Prostate gland (tissue), 2 donors: ENCODE measurements at places on chromosomes 7 and 10.

- no peaks in the 10 kb centered on the region for H3K4me1 ChIP-seq
- no peaks in the 10 kb centered on the region for H3K36me3 ChIP-seq
- peak; percentile 12 for DNase-seq
- H3K27me3 ChIP-seq, result no peaks in the 10 kb centered on the region
- peak overlapping the region; percentile 60 for H3K4me3 ChIP-seq
Observed at GRCh38 chr10:22252801-22253579, 35.2 kb upstream of the EBLN1 start.

- H3K27ac ChIP-seq, result peak overlapping the region; percentile 97
- H3K4me3 ChIP-seq, result peak overlapping the region; percentile 65
- H3K36me3 ChIP-seq, result no peaks in the 10 kb centered on the region
- peaks cover 4% of the 10 kb centered on the region for H3K4me1 ChIP-seq
- no peaks in the 10 kb centered on the region for H3K27me3 ChIP-seq
- DNase-seq, result peak; percentile 41
Observed at GRCh38 chr10:114045136-114046086, 1.7 kb downstream of the ADRB1 start.

GRCh38 chr7:44964831-44965440, 13.9 kb downstream of the MYO1G start:
- no peak overlapping the region for H3K4me3 ChIP-seq
- H3K4me1 ChIP-seq, result no peaks in the 10 kb centered on the region
- DNase-seq, result no peak
- no peak overlapping the region for H3K27ac ChIP-seq
- H3K36me3 ChIP-seq, result no peaks in the 10 kb centered on the region

GRCh38 chr7:148442141-148442655, 148.4 kb upstream of the C7orf33 start:
- H3K27ac ChIP-seq, result no peak overlapping the region
- H3K4me3 ChIP-seq, result no peak overlapping the region
- DNase-seq, result no peak
- no peaks in the 10 kb centered on the region for H3K27me3 ChIP-seq

GRCh38 chr7:44740055-44740454, 8.6 kb upstream of the ZMIZ2 start:
- no peaks in the 10 kb centered on the region for H3K4me1 ChIP-seq
- no peak overlapping the region for H3K27ac ChIP-seq
- H3K36me3 ChIP-seq, result no peaks in the 10 kb centered on the region
- H3K4me3 ChIP-seq, result no peak overlapping the region
- no peak for DNase-seq

GRCh38 chr7:111844904-111845671, 282.8 kb upstream of the IMMP2L start:
- H3K4me3 ChIP-seq, result no peak overlapping the region
- H3K27ac ChIP-seq, result no peak overlapping the region
- no peaks in the 10 kb centered on the region for H3K4me1 ChIP-seq
- no peak for DNase-seq
- no peaks in the 10 kb centered on the region for H3K36me3 ChIP-seq

DNA sequence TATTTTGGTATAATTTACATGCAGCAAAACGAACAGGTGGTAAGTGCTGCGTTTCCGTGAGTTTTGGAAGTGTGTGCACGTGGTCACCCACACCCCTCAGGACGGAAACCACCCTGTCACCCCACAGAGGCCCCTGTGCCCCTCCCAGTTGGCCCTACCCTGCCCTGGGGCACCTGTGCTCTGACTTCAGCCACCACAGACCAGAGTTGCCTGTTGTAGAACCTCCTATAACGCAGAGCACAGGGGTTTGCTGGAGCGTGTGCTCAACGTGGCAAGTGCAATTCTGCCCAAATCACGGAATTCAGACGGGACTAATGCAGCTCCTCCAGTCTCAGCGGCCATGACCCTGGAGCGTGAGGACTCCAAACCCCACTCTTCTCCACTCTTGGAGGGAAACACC, 9.6 kb upstream of the CFAP46 start:
- no peaks in the 10 kb centered on the region for H3K36me3 ChIP-seq
- no peak overlapping the region for H3K27ac ChIP-seq
- peaks cover 6% of the 10 kb centered on the region for H3K27me3 ChIP-seq
- H3K4me1 ChIP-seq, result no peaks in the 10 kb centered on the region
